ENCODE measurements at places on chromosomes 3 and 15.
A peak's percentile ranks its signal among the peaks of the same experiment; 100 is the strongest.

- peak; percentile 95 for DNase-seq
Observed at GRCh38 chr15:78044407-78045155, 32.9 kb downstream of the TBC1D2B start.

GRCh38 chr3:54235998-54236397 lies 113.6 kb downstream of the CACNA2D3 start:
- DNase-seq = no peak

DNA sequence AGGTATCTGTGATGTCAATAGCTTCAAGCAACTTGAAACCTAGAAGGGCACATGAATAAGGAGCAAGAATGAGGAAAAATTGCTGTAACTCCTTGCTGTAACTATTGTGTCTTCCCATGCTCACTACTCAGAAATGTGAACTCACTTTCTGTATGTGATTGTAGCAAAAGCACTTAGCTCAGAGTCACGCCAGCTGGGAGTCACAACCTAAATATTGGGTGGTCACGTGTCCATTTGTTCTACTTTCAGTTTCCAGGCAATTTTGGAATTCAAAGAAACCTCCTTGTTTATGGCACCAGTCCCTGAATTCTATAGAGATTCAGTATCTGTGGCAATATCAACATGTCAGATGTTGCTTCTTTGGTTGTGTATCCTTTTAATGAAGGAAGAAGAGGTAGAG lies 241.6 kb upstream of the AZI2 start:
- DNase-seq = no peak

GRCh38 chr15:37783290-37783689 lies 151.2 kb upstream of the TMCO5A start:
- DNase-seq = no peak

DNA sequence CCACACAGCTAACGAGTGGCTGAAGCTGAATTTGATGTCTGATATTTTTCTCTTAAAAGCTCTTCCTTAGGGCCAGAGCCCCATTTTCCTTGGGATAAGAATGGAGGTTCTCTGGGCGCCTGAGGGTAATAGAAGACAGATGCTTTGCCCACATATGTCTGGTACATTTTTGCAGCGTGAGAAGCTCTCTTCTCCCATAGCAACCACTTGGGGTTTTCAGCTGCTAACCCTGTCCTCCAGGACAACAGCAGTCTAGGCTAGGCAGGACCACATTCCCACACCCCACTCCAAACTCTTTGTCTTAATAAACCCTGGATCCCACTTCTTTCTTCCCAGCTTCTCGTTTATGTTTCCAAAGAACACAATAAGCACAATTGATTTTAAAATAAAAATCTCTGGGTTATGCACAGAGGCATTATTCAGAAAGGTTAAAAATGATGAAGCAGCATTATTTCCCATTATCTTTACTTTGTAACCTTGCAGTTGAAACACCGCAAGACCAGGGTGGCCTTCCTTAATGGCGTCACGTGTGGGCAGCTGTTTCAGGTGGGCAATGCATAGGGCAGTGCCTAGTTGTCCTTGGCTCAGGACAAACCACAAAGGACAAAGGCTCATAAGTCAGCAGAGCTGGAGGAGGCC lies 56.5 kb upstream of the NTRK3 start:
- no peak for DNase-seq

DNA sequence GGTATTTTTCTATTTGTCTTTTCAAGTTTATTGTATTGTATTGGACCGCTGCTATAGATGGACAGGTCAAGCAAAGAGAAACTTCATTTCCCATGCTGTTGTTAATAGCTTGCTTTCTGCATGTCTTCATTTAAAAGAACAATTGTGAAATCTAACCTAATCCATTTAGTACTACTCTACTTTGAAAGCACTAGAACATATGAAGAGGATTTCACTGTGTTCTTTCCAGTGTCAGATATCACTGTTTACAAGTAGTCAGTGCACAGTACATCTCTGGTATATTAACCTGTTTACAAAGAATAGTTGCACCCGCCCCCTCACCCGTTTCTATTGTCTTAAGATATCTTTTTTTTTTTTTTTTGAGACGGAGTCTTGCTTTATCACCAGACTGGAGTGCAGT lies 21.8 kb upstream of the EDEM1 start:
- DNase-seq = no peak

GRCh38 chr15:90691369-90691768 lies 25.8 kb upstream of the BLM start:
- no peak for DNase-seq

DNA sequence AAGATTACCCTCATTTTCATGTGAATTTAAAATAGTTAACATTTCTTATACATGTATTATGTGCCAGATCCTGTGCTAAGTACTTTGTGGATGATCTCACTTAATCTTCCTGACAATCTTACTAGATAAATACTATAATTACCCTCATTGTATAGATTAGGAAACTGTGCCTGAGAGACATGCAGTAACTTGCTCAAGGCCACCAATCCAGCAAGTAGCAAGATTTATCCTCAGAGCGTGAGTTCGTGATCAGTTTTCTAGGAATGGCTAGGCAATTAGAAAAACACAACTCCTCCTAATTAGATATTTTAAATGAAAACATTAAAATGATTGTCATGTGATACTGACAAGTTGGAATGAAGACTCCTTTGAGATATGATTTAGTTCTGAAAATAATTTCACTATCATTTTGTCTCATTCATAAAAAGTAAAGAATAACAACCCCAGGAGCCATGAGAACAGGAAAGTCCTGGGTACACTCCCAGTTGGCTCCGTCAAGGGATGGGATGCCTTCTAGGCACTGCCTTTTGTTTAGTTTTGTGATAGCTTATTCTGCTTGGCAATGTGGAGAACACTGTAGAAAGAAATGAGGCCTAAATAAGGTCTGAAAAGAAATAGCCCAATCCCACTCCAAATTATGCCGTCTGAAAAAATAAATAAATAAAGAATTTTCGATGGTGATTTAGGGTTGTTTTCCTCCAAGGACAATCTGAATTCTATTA lies 61.3 kb downstream of the FBN1 start:
- no peak for DNase-seq

DNA sequence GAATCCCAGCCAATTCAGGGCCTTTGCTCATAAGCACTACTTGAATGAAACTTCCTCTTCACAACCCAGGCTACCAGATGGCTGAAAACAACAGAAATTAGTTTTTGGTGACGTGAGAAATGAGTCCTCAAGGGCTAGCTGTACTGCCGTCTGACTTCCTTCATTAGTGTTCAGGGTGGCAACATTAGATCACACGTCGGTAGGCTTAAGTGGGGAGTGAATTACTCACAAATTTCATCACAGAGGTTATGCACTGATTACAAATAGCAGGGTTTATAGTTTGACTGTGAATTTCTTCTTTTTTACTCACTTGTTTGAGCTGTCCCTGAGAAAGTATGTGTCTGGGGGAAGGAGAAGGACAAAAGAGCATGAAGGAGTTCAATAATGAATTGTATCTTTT lies 397.2 kb downstream of the GAP43 start:
- DNase-seq = no peak

GRCh38 chr3:32498252-32498651 lies 4.4 kb downstream of the CMTM6 start:
- DNase-seq = no peak

GRCh38 chr3:15884132-15884531 lies 86.4 kb upstream of the ANKRD28 start:
- no peak for DNase-seq

DNA sequence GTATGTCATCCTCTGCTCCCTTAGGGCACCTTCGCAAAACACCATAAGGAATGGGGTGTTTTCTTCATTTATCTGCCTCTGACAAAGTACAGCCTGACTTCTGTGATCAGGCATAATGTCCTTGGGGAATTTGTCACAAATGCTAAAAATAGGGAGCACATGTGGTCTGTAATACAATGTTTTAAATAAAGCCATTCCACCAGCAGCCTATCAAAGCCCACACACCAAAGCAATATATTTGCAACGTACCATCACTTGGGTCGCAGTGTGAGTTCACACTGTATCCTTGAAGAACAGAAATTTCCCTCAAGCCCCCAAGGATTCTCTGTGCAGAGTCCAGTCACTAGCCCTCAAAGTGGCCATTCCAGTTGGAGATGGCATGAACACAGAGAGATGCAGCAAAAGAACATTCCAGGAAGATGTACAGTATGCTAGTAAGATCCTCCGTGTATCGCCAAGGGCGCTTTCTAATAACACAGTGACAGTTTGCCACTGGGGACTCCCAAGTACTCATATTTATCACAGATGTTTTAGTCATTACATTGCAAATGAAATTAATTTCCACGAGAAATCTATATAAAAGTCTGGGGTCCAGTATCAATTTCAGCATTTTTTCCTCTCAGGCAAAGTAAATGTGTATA lies 246.7 kb downstream of the MCTP2 start:
- no peak for DNase-seq

DNA sequence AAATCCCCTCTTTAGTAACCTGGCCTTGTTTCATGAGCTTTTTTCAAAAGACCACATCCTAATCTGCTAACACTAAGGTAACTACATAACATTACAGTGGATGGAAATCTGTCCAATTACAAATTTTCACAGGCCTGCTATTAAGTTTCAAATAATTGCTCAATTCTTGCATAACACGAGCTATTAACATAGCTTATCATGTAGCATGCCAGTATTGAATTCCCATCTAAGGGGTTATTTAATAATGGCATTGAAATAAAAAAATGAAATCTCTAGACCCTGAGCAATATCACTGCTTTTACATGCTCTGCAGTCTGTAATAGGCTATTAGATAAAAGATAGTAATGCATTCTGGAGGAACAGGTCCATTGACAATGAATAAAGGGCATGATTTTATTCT lies 748.3 kb upstream of the NECTIN3 start:
- no peak for DNase-seq

DNA sequence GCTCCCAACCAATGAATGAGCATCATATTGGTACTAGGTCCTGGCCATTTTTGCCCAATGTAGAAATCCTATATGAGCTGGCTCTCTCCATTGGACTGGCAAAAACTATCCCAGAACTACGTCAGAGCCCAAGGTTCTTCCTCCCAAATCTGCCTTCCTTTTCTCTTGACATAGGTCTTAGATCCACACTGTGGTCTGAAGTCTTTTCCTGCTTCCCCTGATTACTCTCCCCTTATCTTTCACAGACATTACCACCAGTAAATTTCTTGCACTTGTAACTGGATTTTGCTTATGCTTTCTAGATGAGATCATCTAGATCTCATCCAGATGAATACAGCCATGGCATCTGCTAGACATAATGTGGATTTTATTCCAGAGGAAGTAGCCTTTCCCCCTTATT lies 141.2 kb upstream of the GADL1 start:
- DNase-seq = no peak

DNA sequence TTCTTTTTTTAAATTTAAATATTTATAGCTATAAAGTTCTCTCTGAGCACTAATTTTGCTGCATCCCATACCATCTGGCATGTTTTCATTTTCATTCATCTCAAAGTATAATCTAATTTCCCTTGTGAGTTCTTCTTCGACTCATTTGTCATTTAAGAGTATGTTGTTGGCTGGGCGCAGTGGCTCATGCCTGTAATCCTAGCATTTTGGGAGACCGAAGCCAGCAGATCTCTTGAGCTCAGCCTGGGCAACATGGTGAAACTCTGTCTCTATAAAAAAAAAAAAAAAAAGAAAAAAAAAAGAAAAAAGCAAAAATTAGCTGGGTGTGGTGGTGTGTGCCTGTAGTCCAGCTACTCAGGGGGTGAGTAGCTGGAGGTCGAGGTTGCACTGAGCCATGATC lies 34.8 kb downstream of the MAP1A start:
- DNase-seq = no peak

DNA sequence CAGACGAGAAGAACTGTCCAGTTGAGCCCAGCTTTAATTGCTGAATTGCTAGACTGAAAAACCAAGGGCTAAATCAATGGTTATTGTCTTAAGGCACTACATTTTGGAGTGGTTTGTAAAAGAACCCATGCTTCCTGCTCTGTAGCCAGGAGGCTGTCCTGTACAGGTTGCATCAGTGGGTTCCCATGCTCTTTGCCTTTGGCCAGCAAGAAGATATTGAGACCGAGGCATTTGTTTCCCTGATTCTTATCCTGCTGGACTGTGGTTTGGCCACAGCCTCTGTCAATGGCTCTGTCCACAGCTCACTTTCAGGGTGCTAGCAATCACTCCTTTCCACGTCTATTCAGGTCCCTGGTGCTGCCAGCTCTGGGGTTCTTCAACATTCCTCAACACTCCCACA lies 89.6 kb downstream of the FAM43A start:
- no peak for DNase-seq

- no peak for DNase-seq
Observed at GRCh38 chr3:41508063-41508696, 308.9 kb downstream of the CTNNB1 start.

DNA sequence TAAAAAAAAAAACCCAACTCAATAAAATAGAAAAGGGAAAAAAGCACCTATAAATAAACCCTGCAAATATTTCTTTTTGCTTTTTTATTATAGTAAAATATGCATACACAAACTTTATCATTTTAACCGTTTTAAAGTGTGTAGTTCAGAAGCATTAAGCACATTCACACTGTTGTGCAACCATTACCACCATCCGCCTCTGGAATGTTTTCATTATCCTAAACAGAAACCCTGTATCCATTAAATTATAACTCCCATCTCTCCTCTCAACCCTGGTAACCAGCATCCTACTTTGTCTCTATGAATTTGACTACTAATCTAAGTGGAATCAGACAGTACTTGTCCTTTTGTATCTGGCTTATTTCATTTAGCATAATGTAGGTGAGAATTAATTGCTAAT lies 15.0 kb downstream of the CDCP1 start:
- DNase-seq = no peak

DNA sequence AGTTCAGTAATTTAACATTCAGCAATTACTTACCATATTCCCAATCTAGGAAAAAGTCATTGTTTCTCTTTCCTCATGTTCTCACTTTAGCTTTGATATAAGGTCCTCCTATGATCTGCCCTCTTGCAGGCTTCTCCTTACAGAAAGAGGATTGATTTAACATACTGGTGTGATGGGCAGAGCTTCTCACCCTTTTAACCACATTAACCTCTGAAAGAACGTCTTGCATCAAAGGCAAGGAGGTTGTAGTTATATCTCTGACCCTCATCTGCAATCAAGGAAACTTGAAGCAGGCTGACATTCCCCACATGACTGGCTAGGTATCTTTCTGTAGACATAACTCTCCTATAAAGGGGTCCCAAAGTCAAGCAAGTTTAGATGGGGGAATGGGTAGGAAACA lies 39.5 kb downstream of the BTLA start:
- no peak for DNase-seq

GRCh38 chr3:38548154-38548931 lies 52.2 kb downstream of the EXOG start:
- no peak for DNase-seq

Data from AML-193 (cell line).